BJ (cell line): ENCODE measurements at places on chromosomes 4 and X. TPM values are rescaled to one million over a fixed set of nuclear protein-coding genes. Genes with fewer than 3 reads are reported as not detected.

DNA sequence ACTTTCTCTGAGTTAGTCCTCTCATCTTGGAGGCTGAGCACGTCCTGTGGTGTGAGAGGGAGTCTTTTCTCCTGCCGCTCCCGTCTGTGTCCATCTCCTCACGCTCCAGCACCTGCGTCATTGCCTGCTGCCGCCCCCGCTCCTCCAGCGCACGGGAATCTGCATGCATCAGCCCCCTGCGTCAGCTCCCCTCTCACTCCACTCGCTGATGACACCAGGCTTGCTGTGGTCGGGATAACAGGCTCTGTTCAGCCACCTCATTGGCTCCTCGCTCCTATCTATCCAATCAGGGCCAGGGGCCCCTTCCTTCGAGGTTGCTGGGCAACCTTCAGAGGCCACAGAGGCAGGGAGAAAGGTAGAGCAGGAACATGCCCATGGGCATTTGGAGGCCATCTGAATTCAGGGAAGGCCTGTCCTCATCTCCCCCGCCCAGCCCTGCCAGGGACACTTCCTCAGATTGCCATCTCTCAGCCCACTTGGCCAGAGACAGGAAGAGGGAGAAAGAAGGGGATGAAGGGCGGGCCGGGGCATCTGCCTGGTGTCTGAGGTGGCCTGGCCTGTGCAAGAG lies 9.3 kb downstream of the ZNF185 start:
- no peak for DNase-seq

Gene ODAM
- polyA plus RNA-seq: not detected in 2 replicates

Gene CHRDL1
- 4.3 TPM in 2 replicates for polyA plus RNA-seq

GRCh38 chrX:81174286-81174685 lies 27.4 kb downstream of the HMGN5 start:
- DNase-seq: no peak

- DNase-seq: no peak
Measured at GRCh38 chr4:166091146-166091545, 218.1 kb downstream of the TLL1 start.

GRCh38 chrX:154091678-154092077 lies 5.8 kb downstream of the MECP2 start:
- no peak for DNase-seq

GRCh38 chr4:171473155-171473554 lies 340.0 kb upstream of the GALNTL6 start:
- DNase-seq: no peak

Gene ZAR1
- not detected in 2 replicates for polyA plus RNA-seq

- DNase-seq: no peak
Measured at GRCh38 chr4:171565130-171565788, 247.9 kb upstream of the GALNTL6 start.

GRCh38 chrX:134753718-134754008 lies 95.4 kb upstream of the PLAC1 start:
- DNase-seq: no peak

DNA sequence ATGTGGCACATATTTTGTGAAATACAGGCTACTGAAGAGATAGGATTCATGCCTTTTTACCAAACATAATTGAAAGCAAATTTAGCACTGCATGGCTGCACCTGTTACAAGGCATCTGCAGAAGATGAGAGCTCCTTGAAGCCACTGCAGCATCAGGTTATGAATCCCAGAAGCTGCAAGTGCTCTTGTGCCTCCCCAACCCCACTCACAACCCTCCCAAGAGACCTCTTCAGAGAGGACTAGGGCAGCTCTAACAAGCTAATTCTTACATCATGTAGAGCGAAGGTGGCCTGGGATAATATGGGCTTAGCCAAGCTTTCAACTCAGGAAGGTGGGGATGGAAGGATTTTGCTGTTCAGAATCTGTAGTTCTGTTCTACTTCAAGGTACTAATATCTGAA lies 27.2 kb downstream of the MFAP3L start:
- no peak for DNase-seq

DNA sequence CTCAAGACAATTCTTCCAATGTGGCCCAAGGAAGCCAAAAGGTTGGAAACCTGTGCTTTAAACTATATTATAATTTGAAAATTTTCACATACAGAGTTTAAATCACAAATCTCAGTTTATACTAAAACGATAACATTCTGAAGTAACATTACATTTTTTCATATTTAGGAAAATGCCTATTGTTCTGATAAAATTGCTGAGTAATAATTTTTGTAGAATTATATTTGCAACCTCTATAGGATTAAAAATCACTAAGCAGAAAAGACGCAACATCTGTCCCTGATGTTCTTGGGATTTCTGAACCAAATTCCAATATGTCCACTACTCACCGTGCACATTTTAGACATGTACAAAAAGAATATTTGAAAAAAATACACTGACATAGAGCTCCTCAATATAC lies 10.5 kb downstream of the ZNF732 start:
- DNase-seq: no peak

- DNase-seq: no peak
Measured at GRCh38 chr4:5798462-5798861, 87.5 kb downstream of the EVC start.

GRCh38 chr4:105088110-105088879 lies 58.4 kb upstream of the TET2 start:
- peak; percentile 94 for DNase-seq

- DNase-seq: no peak
Measured at GRCh38 chrX:147900349-147900748, 11.4 kb upstream of the FMR1 start.

Gene CXXC4
- polyA plus RNA-seq: not detected in 2 replicates

DNA sequence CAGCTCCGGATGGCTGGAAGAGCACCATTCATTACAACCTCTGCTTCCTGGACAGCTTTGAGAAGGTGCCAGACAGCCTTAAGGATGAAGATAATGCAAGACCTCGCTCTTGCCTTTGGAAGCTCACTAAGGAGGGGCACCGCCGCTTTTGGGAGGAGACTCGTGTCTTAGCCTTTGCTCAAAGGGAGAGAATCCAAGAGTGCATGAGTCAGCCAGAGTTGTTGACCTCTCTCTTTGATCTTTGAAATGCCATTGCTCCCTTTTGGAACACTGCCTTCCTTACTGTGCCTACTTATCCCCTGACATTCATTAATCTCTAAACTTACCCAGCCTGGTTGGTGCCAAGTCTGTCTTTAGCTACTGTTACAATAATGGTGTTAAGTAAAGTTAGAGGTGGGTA lies 1.2 kb downstream of the FOXR2 start:
- DNase-seq: no peak

Gene CHM
- polyA plus RNA-seq: 8.2 and 14.0 TPM in 2 replicates

- no peak for DNase-seq
Measured at GRCh38 chr4:182778222-182778982, 138.8 kb downstream of the DCTD start.

GRCh38 chr4:127097061-127097460 lies 535.7 kb upstream of the INTU start:
- no peak for DNase-seq

GRCh38 chr4:51931461-51931860 lies 88.5 kb downstream of the DCUN1D4 start:
- no peak for DNase-seq

DNA sequence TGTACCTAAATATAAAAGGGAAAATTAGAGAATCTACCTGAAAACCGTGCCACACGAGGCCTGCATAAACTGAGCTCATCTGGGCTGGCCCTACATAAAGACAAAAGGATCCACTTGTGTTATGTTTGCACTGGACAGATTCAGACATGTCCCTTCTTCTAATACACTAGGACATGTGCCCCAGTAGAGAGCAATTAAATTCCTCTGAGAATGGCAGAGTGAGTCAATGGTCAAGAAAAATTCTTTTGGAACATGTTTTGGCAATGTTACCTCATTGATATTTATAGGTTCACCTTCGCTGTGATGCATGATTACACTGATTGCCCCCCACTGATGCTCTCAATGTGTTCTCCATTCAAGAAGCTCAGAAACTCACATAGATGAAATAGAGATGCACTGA lies 95.2 kb downstream of the MANBA start:
- no peak for DNase-seq

Gene GAGE2A
- polyA plus RNA-seq: not detected in 2 replicates

Gene RHOXF1
- polyA plus RNA-seq: not detected in 2 replicates

Gene GAGE12H
- not detected in 2 replicates for polyA plus RNA-seq

GRCh38 chrX:96994093-96994492 lies 110.4 kb downstream of the RPA4 start:
- DNase-seq: no peak

Gene GC
- not detected in 2 replicates for polyA plus RNA-seq

Gene TNMD
- not detected in 2 replicates for polyA plus RNA-seq

DNA sequence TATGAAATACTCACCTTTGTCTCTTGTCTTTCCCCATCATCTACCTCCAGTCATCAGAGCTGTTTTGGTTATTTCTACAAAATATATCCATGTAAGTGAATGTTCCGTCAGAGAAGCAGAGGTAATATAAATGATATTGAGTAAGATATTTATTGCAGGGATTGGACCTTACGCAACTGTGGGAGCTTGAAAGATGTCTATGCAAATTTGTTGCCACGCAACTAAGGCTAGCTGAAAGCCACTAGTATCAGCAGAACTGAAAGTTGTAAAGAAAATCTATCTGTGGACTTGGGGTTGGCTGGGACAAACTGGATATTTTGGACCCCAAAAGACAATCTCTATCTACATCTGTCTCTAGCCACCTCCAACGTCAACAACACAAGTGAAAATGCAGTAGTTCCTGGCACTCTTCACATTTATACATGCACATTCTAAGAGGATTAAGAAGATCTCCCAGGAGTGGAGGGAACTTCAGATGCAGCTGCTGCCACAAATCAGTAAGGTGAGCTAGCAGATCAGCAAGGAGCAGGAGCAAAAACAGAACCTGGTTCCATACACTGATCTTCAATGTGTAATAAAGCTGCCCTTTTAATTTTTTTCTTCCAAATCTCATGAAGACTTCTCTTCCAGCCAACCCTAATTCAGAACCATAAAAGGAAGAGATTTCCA lies 8.5 kb upstream of the CCSER1 start:
- DNase-seq: no peak

DNA sequence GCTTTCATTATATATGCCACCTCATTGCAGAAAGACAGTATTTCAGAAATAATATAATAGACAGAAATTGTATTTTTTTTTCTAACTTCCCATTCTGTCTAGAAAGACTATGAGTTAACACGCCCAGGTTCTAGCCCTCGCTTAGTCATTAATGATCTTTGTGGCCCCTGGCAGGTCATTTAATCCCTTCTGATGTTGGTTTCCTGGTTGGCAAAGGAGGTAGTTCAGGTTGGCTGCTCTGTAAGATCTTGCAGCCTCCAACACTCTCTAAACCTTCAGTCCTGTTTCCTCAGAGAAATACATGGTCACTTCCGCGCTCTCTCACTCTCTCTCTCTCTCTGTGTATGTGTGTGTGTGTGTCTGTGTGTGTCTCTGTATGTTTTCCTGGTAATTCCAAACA lies 156.3 kb upstream of the NOCT start:
- no peak for DNase-seq

- DNase-seq: no peak
Measured at GRCh38 chr4:189202182-189202868, 738.3 kb upstream of the FRG1 start.

DNA sequence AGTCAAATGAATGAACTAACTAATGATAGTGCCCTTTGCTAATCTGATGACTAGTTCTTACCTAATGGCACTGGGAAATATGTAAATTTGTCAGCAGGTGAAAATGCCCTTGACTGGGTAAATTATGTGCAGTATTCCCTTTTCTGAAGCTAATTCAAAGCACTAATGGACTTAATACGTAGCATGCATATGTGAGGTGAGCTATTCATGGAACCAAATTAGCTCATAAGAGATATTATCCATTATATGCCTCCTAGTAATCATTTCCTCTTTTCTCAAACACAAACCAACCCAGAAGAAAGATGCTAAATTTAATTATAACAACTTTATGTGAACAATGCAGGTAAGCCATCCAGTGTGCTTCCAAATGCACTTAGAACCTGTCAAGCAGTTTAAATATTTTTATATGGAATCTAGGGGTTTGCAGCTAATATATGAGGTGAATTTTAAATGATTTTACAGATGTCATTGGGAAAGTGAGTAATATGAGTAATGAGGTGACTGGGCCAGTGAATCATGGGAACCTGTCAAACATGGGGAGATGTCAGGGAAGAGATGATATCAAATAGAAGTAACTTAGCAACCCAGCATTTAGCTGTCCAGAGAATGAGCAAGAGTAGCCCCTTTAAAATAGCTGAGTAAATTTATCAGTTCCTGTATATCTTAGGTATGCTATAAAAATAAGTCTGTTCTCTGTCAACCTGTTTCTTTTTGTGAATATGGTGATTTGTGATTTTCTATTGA lies 315.0 kb downstream of the AFF2 start:
- DNase-seq: no peak

DNA sequence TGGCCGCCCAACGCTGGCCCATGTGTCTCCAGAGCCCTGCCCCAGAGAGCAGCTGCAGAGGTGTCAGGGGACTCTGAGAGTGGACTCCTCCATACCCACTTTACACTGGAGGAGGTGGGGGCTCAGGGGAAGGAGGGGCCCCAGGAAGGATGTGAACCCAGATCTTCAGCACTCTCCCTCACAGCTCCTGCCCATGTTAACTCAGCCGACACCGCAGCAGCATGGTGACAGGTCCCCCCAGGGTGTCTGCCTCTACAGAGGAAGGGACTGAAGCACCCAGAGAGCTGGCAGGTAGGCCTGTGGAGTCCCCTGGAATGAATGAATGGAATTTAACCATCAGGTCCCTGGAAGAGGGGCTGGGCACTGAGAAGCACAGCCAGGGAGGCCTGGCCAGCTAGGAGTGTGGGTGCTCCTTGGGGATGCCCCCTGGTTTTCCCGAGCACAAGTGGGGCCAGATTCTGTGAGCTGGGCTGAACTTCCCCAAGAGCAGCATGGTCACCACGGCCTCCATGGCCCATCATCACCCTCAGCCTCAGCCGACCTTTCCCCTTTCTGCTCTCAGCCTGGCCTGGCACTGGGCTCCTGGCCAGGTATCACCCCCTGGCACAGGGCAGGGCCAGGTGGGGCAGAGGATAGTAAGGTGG lies 21.9 kb downstream of the SH3BP2 start:
- no peak for DNase-seq

DNA sequence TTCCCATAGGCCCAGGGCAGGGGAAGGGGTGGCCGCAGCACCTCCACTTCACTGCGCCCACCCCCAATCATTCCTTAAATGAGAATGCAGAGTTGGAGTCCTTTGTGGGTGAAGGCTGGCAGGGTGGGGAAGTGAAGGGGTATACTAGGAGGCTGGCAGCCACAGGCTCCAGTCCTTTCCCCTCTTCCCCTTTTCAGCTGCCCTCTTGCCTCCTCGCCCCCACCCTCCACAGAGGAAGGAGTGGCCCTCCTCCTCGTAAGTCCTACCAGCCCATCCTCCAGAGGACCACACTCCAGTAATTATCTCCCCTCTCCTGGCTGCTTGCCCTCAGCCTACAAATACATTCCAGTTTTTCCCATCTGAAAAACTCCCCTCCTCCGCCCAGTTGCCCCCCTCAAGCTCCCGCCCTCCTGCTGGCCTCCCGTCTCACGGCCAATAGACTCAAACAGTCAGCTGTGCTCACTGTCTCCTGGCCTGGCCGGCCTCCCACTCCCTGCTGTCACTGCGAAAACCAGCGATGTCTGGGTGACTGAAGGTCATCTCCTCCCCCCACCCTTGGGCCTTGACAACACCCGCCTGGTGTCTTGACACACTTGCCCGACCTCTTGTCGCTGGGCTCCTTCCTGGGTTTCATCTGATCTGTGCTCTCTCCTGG lies 38.8 kb downstream of the EFNB1 start:
- no peak for DNase-seq

GRCh38 chr4:61180405-61180804 lies 19.7 kb upstream of the ADGRL3 start:
- no peak for DNase-seq
